Activated T-helper 1 cell treated with anti-CD3 and anti-CD28 coated beads, Interleukin-12 subunit alpha, Interleukin-12 subunit beta, Interleukin-2, Interleukin-4 antibody, amounts not matched to agents 30 ng/mL and 10 ng/mL and 1 ng/mL, durations not matched to agents 14 hours and 24 hours and 36 hours (primary cell): ENCODE measurements at places on chromosomes 13 and 19. TPM values are rescaled to one million over a fixed set of nuclear protein-coding genes. Genes with fewer than 3 reads are reported as not detected.

The ZNF557 gene
- 12.2 and 13.3 TPM in 2 replicates for total RNA-seq

The BORA gene
- 14.6 and 19.4 TPM in 2 replicates for total RNA-seq

The CYP4F22 gene
- 0.10 TPM in 1 of 2 replicates, not detected in the other for total RNA-seq

The SYT5 gene
- not detected in 2 replicates for total RNA-seq

The FAM83E gene
- 7.3 TPM in 2 replicates for total RNA-seq

The TIMM13 gene
- 178 and 185 TPM in 2 replicates for total RNA-seq

The PTPRH gene
- 0.16 TPM in 1 of 2 replicates, not detected in the other for total RNA-seq

The EXOC3L2 gene
- not detected in 2 replicates for total RNA-seq

The ZNF101 gene
- total RNA-seq: 48.2 and 54.9 TPM in 2 replicates

The ZNF616 gene
- 4.1 and 6.7 TPM in 2 replicates for total RNA-seq

The TNFSF9 gene
- total RNA-seq: 8.0 and 9.7 TPM in 2 replicates

The FBL gene
- 526 and 528 TPM in 2 replicates for total RNA-seq

- peak; percentile 34 for DNase-seq
Observed at GRCh38 chr19:18208098-18208951, 4.5 kb upstream of the RAB3A start.

- DNase-seq: no peak
Observed at GRCh38 chr19:1591421-1592023, 1.1 kb downstream of the MBD3 start.

- DNase-seq: no peak
Observed at GRCh38 chr19:35437406-35437951, 10.6 kb upstream of the FFAR2 start.

DNA sequence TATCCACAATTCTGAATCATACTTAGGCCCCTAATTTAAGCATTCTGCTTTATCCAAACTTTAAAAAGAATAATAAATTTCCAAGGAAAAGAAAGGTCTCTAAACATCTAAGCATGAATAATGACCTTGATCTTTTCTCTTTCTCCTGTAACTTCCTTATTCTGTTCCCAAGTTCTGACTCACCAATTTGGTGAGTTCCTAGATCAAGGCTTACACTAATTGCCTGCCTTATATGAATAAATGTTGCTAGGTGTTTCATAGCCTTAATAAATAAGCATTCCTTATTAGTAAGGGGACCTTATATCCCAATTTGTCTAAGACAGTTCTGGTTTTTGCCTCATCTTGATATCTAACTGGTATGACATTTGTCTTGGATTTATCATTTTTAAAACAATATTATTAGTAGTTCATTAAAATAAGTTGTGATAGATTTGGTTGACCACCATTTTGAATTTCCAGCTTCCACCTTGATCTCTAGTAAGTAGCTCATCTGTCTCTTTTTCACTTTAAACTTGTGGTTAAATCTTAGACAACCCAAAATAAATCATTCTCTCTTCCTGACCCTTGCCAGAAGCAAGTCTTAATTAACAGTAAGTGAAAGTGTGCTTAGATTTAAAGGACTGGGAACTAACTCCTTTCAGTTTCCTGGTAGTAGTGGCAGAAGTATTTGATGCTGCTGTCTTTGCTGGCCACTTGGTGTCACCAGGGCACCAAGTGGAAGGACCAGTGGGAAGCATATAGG, 121.2 kb upstream of the MLNR start:
- no peak for DNase-seq

- DNase-seq: no peak
Observed at GRCh38 chr13:95124959-95125358, 176.3 kb downstream of the ABCC4 start.

- DNase-seq: no peak
Observed at GRCh38 chr13:97506511-97506910, 72.5 kb downstream of the RAP2A start.

DNA sequence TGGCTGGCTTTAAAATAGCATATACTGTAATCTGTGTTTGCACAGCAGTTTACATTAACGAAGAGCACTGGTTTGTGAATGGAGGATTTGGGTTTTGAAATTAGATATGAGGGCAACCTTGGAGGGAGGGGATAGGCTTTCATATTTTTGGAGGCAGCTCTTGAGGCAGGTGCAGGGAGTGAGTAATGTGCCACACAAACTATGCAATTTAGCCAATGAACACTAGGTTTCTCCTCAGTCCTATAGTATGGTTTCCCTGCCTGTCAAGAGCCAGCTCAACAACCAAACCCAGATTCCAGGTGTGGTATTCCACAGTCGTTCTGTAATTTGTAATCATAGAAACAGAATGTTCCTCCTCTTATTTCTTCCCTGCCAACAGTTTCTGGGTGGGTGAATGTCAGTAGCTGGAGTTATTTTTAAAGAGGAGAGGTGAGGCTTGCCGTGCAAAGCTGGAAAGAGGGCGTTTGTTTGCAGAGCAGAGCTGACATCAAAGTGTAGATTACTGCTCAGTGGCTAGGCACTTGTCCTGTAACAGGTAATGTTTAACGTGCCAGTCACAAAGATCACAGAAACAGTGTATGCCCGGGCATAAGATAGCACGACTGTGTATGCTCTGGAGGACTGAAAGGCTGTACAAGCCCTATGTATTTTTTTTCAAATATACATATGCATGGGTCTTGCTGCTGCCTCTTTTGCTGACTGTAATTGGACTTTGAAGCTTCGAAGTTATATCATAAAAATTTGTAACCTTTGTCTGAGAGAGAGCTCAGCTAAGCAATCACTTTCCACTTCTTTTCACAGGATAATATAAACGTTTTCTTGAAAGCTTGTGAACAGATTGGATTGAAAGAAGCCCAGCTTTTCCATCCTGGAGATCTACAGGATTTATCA, 124.2 kb downstream of the LMO7 start:
- no peak for DNase-seq

DNA sequence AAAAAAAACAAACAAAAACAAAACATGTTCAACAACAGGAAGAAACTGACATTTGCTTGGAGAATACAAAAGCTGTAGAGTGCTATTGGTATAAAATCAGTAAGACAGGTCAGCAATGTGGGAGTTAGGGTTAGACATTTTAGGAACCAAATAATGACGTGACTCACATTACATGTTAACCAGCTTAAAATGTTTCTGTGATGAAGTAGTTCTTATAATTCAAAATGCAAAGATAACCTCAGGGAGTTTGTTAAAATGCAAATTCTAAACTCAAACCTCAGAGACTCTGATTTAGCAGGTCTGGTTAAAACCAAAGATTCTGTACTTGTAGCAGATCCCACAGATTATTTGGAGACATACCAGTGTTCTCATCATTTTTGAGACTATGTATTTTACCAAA, 549.4 kb upstream of the SLITRK1 start:
- DNase-seq: no peak

- no peak for DNase-seq
Observed at GRCh38 chr13:101967781-101968180, 434.1 kb downstream of the FGF14 start.

DNA sequence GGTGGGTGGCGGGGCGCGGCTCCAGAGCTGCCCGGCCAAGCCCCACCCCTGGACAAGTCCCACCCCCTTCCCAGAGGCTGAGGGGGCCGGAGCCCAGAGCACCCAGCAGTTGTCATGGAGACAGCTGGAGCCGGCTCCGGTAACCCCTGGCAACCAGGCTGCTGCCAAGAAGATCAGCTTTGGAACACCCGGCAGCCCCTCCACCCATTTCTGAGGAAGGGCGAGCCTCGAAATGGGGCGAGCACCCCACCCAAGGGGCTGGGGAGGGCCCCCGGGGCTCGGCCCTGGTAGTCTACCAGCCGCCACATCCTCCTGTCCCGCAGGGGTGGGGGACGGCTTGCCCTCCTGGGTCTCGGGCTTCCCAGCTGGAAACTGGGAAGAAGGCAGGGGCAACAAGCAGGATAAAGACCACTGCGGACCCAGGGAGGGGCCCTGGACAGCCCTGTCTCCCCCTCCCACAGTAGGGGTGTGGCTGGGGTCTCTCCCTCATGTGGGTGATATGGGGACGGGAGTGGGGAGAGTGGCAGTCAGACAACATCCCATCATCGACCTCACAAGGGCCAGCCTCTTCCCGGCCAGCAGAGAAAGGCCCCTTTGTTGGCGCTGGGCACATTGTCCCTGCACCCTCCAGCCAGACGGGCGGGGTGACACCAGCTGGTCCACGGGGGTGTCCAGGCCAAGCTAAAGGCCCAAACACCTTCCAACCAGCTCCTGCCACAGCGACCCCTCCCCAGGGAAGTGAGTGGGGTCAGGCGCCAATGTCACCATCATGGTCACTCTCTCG, 1.5 kb downstream of the CERS1 start:
- DNase-seq: no peak

DNA sequence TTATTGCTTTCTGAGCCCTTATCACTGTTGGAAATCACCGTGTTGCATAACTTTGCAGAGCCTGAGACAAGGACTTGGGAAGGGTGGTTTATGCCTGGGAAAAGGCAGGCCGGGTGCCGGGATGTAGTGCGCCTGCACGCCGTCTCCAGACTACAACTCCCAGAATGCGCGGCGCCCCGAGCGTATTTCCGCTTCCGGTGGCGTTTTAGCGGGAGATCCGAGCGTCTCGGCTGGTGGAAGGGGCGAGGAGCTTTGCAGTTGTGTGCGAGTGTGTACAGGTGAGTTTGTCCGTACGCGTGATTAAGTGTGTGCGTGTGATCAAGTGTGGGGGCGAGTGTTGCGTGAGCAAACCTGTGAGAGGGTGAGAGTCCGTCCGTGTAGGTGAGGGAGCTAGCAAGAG, 75.4 kb downstream of the PEG3 start:
- DNase-seq: no peak

DNA sequence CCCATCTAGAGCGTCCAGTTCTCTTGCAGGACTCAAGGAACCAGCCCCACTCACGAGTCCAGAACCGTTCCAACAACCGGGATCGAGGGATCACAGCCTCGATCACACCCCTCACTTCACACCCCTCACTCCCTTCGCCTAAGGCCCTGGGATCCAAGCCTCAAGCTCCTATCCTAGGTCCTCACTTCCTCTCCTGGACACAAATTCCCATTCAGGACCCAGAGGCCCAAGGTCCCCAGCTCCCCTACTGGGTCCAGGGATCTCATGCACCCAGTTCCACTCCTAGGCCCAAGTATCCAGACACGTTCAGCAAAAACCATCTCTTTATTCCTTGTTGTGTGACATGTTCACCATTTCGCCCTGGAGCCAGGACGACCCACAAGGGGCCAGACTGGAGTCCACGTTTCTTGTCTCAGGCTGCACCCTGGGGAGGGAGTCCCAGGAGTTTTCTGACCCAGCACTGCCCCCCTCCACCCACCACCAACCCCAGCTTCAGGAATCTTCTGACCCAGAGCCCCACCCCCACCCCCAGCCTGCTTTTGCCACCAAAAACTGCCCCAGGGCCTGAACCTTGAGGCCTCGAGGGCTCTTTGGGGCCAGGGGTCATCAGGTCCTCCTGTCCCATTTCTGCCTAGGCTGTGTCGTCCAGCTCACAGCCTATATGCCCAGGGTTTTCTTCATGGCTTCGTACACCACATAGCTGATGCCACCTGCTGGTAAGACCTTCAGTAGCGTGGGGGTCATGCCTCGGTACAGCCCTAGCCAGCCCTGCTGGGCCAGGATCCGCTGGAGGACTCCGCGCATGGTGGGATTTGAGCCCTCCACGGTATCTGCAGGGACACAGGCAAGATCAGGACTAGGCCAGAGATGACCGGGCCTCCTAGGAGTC, 1.4 kb upstream of the KHSRP start:
- DNase-seq: no peak

DNA sequence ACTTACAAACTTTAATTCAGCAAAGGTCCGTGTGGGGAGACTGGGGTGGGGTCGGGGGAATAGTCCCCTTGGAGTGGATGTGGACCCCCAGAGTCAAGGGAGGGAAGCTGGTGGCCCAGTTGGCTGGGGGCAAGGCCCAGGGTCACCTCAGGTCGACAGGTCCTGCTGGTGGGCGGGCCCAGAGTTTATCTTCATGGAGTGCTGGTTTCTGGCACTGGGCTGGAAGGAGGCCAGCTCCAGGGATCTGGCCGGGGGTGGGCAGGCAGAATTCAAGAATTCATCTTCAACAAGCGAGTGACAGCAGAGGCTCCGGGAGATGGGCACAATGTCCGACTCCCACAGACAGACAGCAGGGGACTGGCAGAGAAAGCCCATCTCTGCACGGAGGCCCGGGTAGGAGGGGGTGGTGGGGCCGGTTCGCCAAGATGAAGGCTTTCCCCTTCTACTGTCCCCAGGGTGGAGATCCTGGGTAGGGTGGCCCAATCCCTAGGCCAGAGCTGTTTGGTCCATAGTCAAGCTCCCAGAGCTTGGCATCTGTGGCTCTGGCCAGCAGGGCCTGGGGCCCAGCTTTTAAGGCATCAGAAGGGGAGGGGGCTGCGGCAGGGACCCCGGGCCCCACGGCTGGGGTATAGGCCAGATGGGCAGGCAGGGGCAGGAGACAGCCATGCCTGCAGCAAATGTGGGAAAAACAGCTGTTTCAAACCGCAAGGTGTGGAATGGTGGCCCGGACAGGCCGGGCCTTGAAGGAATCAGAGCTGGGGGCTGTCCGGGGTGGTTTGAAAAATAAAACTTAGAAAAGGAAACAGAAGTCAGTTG, 622 bp upstream of the FDX2 start:
- DNase-seq: no peak

DNA sequence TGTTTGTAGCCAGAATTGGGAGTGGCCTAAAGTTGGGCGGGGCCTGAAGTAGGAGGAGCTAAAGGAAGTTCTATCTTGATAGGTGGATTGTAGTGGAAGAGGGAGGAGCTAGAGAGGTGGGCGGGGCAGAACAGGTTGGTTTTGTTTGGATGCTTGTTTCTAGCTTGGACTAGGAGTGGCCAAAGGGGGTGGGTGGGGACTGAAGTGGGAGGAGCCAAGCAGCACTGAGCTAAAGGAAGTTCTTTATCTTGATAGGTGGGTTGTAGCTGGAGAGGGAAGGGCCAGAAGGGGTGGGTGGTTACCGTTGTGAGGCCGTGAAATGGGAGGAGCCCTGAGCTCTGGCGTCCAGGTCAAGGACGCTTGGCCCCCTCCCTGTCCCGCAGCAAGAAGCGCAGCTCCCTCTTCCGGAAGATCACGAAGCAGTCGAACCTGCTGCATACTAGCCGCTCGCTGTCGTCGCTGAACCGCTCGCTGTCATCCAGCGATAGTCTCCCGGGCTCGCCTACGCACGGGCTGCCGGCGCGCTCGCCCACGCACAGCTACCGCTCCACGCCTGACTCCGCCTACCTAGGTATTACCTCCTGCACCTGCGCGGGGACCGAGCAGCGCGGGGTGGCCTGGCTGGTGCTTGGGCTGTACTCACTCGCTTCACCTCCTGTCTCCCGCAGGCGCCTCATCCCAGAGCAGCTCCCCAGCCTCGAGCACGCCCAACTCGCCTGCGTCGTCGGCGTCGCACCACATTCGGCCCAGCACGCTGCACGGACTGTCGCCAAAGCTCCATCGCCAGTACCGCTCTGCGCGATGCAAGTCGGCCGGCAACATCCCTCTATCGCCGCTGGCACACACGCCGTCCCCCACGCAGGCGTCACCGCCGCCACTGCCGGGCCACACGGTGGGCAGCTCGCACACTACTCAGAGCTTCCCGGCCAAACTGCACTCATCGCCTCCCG, 8.0 kb downstream of the DNASE2 start:
- peak; percentile 46 for DNase-seq

DNA sequence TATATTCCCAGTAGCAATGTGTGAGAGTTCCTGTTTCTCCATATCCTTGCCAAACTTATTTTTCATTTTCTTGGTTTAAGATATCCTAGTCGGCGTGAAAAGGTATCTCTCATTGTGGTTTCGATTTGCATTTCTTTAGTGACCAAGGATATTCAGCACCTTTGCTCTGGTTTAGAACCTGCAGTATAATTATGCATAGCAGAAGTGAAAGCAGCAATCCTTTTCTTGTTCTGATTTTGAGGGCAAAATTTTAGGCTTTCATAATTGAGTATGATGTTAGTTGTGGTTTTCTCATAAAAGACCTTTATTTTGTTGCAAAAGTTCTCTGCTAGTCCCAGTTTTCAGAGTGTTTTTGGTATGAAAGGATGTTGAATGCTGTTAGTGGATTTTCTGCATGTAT, 491.0 kb downstream of the FGF9 start:
- no peak for DNase-seq

- no peak for DNase-seq
Observed at GRCh38 chr13:78599645-78600279, 3.6 kb downstream of the POU4F1 start.
